ENCODE measurements at places on chromosomes 3 and 15.

DNA sequence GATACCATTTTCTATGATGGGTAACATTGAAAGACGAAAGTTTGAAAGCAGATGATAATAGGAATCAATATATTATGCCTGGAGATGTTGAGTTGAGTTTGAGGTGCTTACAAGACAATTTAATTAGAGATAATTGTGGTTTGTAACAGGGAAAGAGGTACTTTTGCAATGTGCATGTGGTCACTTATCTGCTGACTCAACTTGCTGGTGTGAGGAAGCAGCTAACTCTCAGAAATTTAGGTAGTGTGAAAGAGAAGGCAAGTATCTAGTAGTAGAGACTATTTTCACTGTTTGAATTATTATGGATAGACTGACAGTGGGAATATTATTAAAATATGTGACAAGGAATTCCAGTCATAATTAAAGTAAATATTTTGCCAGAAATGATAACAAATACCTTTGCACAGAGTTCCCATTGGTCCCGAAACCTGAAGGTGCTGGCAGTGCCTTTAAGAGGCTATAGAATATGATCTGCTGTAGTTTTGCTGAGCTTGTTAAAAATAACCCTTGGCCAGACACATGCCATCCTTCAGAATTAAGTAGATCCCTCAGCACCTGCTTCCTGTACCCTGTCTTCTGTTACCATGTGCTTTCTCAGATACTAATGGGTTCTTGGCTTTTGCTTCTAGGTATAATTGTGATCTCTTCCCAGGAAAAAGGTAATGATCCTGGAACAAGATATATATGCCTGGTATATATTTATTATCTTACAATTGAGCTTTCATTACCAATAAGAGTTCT lies 315.9 kb downstream of the BCHE start:
- DNase-seq: no peak

DNA sequence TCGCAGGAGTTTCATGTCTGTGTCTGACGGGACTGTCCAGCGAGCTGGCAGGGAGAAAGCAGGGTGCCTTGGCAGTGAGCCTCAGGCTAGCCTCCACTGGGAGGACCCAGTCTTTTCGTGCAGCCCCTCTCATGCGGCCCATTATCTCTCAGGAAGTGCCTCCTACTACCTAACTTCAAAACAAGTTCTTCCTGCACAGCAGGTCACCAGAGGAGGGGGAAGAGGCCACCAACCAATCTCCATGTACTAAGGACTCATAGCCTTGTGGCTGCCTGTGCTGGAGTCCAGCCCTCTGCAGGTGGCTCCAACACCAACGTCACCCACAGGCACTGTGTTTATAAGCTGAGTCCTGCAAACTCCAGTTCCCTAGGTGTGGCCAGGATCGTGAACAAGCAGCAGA lies 4.8 kb downstream of the VIPR1 start:
- DNase-seq: peak; percentile 6

- DNase-seq: no peak
Observed at GRCh38 chr3:123629747-123630047, 44.8 kb upstream of the HACD2 start.

DNA sequence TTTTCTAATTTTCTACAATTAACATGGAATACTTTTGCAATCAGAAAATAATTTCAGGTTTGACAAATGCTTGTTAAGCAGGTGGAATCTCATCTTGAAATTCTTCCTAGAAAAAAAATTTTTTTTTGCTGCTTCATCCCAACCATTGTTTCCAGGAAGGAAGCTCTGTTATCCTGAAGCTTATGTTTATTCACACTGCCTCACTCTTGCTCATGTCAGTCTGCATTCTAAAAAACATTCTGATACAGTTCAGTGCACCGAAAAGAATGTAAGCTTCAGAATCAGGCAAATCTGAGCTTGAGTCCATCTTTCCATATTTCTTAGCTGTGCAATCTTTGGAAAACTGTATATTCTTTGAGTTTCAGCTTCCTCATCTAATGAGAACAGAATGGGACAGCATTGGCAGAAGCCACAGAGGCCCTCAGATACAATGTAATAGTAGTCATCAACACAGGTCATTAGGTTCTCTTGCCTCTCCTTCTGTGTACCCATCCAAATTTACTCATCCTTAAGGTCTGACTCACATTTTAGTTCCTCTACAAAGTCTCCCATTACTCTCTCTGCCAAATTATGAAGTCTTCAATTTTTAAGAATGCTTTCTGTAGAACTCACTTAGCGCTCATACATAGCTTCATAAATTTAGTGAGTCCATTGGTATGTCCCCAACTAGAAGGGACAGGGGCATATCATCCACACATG lies 881.8 kb upstream of the NR2F2 start:
- DNase-seq: no peak

GRCh38 chr3:13706451-13706850 lies 157.5 kb downstream of the FBLN2 start:
- DNase-seq: no peak

GRCh38 chr3:115898656-115899410 lies 275.5 kb downstream of the GAP43 start:
- DNase-seq: no peak

DNA sequence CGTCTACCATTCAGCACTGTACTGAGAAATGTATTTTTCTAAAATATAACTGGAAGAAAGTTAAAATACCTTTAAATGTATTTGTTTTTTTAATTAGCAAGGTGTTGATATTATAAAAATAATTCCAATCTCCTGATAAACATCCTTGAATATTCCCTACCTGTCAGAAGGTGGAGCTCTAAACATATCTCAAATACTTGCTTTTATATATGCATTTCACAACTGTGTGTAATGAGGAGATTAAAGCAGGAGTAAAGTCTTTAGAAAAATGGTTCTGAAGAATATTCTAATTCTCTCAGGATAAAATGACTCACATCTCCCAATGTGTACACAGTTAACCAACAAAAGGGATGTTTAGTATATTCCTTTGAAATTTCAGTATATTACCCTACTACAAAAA lies 422.7 kb downstream of the PLCL2 start:
- DNase-seq: no peak

DNA sequence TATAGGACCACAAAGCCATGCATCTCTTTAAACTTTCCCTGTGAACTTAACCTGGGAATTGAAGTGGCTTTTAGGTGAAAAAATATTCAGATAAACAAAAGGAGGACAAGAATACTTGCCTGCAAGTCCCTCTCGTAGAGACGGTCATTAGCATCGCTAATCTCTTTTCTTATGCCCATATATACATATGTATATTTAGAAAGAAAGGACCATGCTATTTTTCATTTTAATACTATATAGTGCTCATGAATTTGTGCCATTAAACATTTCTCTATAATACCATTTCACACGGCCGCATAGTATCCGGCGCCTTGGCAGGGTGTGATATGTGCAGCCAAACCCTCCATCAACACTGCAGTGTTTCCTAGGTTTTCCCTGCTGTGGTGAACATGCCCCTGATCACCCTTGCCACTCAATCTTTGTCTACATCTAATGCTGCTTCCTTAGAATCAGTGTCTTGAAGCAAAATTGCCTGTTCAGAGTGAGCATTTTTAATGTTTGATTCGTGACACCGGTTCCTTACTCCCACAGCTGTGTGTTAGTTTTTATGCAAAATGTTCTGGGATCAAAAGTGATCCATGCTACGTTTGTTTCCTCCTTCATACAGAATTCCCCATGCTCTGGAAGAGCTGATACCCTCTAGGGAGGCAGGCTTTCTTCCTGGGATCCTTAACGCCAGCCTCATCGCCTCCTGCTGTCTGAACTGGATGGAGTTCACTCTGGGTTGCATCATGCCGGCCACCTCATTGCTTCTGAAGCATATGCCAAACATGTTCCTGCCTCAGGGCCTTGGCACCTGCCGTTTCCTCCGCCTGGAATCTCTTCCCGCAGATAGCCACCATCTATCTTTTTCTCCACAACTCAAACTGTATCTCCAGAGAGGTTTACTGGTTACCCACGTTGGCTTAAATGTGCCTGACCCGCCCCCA lies 118.1 kb downstream of the FBLN2 start:
- DNase-seq: no peak

GRCh38 chr15:65335278-65336055 lies 31.0 kb downstream of the RNU5B-1 start:
- no peak for DNase-seq

- no peak for DNase-seq
Observed at GRCh38 chr3:68764554-68764953, 167.8 kb downstream of the TAFA4 start.

DNA sequence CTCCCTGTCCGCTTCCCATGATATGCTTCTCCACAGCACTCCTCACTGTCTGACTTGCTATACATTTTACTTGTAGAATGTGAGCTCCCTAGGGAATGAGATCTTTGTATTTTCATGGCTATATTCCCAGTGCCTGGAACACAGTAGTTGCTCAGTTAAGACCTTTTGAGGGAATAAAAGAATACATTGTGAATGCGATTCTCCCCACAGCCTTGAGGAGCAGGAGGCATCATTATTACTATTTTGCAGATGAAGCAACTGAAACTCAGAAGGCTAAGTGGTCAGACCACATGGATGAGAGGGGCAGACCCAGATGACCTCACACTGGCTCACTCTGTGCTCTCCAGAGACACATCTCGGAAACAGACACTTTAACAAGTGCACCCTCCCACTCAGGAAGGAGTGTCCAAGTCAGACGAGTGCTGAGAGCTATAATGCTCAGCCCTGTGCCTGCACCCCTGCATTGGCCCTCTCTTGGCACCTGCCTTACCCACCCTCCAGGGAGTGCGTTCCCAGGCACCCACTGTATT lies 46.8 kb downstream of the SST start:
- no peak for DNase-seq

DNA sequence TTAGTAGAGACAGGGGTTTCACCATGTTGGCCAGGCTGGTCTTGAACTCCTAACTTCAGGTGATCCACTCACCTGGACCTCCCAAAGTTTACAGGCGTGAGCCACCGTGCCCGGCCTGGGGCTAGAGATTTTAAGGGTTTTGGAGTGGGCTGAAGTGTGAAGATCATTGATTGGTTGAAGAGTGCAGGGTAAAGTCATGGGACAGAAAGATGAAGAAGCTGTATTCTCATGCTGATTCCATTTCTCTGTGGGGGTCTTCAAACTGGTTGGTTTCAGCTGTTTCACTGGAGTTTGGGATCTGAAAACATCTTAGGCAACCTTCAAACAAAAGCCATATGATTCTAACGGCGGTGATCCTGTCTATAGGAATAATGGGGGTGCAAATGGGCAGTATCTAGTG lies 52.1 kb downstream of the GATM start:
- DNase-seq: no peak

GRCh38 chr15:98800437-98801233 lies 152.3 kb downstream of the IGF1R start:
- peak; percentile 88 for DNase-seq

DNA sequence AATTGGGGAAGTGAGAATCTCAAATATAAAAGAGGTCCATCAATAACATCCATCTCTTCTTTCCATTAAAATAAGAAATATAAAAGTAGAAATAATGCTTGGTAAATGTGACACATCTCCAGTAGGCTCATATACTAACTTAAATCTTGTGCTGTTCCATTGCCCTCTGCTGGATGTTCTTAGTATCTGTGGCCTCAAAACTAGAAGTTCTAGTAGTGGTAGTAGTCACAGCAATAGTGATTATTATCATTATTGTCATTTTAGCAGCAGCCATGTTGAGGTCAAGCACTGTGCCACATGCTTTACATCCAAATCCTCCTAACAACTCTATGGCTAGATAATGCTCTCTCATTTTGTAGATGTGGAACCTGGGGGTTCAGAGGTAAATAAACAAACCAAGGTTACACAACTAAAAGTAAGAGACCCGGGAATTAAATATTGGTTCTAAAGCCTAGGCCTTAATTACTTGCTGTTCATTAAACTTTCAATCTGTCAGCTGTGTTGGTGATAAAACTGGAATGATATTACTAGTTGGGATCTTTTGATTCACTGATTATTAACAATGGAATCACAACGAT lies 20.2 kb upstream of the BTLA start:
- DNase-seq: peak; percentile 29

- DNase-seq: no peak
Observed at GRCh38 chr3:143358793-143359491, 239.4 kb downstream of the CHST2 start.

DNA sequence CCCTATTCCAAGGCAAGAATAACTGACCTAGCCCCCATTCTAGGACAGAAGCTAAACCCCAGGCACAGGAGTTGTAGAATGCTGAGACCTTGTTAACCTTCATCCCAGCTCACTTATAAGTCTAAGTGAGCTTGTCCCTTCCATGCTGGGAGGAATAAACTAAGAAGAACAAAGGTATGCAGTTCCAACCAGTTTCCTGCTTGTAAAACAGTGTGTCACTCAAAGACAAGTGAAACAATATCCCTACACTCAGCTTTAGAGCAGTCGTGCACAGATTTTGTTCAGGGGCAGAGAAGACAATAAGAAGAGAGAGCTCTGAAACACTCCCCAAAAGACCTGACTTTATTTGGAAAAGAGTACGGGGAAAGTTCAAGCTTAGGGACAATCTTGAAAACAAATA lies 292.1 kb downstream of the CGGBP1 start:
- no peak for DNase-seq

GRCh38 chr15:81161160-81161673 lies 27.1 kb downstream of the CFAP161 start:
- no peak for DNase-seq

- peak; percentile 55 for DNase-seq
Observed at GRCh38 chr3:129555153-129555550, 12.2 kb downstream of the H1-8 start.

DNA sequence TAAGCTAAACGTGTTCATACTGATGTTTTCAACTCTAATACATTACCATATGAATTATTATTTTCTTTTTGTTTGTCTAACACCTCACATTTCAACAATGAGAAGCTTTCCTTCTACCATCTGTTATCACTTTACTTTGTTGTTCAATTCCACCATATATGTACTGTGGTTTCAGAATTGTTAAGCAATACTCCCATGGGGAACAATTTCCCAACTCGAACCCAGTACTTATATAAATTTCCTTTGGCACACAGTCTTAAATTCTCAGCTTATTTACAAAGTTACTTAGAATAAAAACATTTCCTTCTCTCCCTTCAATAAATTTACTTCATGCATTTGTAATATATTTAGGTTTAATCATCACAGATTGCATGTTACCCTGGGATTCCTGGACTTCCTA lies 1764.4 kb downstream of the OTOL1 start:
- no peak for DNase-seq
